ENCODE measurements at places on chromosomes 3 and 15.

- DNase-seq = no peak
Measured at GRCh38 chr3:11090551-11090950, 63.7 kb upstream of the HRH1 start.

DNA sequence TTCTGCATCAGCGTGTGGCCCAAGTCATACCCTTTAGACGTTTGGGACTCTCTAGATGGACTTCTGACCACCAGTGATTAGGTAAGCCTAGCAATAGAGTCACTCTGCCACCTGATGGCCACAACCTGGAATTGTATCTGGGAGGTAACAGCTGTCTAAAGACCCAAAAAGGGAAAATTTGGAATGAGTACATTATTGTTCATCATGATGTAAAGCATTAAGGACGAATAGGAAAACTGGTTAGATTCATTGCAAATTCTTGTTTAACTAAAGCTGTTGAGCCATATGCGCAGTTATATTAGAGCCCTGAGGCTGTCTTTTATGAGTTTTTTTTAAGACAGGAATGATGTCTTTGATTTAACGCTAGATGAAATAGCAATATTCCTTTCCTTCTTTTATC is 63.6 kb downstream of the FAM81A start:
- DNase-seq = no peak

DNA sequence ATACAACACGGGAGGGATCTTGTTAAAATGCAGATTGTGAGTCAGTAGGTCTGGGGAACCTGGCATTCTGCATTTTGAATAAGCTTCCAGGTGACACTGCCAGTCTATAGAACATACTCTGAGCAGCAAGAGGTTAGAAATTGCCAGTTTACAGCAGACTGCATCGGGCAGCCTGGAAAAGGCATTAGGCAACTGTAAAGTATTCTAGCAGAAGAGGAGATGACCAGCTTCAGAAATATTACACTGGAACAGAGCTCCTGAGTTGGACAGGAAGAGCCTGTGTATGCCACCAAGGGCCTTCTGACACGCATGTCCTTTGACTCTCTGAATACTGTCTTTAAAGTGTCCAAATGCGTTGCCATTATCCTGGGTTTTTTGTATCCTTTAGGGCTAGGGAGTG is 2.5 kb upstream of the ACAN start:
- DNase-seq = no peak

GRCh38 chr3:94671078-94671477 is 608.2 kb downstream of the NSUN3 start:
- no peak for DNase-seq

DNA sequence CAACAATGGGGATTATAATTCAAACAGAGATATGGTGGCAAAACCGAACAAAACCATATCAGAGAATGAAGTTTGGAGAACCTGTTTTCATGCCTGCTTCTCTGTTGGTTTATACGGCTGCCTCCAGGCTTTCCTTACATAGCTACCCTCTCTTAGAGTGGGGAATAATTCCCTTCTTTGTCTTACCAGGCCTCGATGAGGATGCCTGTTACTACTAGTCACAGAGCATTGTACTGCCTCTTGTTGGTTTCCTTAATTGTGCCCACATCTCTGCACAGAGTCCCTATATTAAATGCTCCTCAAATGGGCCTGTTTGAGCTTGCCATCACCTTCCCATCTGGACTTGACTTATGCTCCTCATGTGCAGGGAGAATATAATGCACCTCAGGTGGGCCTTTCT is 92.9 kb downstream of the NCEH1 start:
- no peak for DNase-seq

GRCh38 chr3:148173851-148174250 is 523.9 kb upstream of the AGTR1 start:
- no peak for DNase-seq
